ENCODE measurements at places on chromosomes 7 and 10.

DNA sequence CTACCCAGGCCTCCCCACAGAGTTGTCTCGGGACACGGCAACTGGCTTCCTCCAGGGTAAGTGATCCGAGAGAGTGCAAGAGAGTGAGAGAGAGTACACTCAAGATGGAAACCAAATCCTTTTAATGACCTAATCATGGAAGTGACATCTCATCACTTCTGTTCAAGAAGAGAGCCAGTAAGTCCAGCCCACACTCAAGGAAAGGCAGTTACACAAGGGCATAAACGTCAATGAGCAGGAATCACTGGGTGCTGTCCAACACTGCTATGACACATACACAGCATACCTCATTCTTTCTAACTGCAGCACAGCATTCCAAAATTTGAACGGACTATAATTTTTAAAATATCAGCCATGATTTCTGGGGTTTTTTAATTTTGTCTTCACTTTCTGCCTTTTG lies 29.3 kb upstream of the OSBPL3 start:
- no peak for DNase-seq

DNA sequence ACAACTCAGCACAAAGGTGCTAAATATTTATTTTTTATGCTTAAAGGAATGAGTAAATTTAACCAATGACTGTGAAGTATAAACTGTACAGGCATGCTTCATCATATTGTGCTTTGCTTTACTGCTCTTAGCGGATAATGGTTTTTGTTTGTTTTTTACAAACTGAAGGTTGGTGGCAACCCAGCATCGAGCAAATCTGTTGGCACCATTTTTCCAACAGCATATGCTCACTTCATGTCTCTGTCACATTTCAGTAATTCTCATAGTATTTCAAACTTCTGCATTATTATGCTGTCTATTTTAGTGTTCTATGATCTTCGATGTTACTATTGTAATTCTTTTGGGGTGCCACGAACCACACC lies 22.8 kb downstream of the BRAF start:
- DNase-seq = no peak

DNA sequence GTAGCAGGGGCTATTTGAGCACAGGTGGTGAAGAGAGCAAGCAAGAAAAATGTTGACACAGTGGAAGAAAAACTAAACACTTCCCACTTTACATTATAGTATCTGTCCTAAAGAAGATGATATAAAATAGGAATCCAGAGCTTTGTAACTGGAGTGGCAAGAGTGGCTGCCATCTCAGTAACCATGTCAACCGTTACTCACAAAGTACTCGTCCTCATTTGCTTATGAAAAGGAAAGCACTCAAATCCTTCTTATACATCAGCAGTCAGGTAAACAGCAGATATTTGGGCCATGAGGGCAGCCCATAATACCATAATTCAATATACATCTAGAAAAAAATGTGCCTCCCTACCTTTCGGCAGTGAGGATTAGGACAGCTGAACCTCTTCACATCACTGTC lies 70.1 kb downstream of the RNF216 start:
- no peak for DNase-seq

DNA sequence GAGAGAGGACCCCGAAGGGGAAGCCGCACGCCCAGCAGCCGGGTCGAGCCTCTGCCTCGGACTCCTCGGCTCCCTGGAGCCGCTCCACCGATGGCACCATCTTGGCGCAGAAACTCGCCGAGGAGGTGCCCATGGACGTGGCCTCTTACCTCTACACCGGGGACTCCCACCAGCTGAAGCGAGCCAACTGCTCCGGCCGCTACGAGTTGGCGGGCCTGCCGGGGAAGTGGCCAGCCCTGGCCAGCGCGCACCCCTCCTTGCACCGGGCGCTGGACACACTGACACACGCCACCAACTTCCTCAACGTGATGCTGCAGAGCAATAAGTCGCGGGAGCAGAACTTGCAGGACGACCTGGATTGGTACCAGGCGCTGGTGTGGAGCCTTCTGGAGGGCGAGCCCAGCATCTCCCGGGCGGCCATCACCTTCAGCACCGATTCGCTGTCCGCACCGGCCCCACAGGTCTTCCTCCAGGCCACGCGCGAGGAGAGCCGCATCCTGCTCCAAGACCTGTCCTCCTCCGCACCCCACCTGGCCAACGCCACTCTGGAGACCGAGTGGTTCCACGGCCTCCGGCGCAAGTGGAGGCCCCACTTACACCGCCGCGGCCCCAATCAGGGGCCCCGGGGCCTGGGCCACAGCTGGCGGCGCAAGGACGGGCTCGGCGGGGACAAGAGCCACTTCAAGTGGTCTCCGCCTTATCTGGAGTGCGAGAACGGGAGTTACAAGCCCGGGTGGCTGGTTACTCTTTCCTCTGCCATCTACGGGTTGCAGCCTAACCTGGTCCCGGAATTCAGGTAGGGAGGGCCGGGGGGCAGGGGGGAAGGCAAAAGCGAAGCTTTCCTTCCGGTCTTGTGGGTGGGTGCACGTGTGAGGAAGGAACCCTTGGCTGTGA lies 973 bp downstream of the GPR158 start:
- DNase-seq = no peak

DNA sequence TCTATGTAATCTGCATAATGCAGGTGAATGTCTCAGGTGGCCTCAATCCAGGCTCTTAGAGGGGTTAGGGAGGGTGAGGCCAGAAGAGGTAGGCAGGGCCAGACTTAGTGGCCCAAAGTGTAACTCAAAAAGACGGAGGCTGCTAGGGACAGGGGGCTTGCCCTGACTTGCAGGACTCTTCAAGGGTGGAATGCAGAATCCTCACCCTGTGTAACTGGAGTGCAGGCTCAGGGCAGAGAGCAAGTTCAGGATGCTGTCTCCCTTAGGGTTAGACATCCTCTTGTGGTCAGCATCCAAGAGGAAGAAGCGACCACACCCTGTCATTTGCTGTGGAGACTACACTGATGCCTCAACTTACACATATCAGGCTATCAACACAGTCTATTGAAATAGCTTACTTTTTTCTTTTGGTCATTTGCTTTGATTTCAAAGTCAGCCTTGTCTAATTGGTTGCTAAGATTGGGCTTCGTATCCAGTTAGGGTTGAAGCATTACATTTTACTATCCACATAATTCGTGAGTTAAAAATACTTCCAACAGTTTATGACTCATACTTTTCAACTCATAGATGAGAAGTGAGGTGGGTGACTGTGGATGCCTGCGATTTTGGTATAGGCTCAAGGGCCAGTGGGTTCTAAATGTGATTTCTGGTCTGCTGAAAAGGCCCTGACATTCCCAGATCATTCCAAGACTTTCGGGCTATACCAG lies 563.6 kb downstream of the SUGCT start:
- no peak for DNase-seq

DNA sequence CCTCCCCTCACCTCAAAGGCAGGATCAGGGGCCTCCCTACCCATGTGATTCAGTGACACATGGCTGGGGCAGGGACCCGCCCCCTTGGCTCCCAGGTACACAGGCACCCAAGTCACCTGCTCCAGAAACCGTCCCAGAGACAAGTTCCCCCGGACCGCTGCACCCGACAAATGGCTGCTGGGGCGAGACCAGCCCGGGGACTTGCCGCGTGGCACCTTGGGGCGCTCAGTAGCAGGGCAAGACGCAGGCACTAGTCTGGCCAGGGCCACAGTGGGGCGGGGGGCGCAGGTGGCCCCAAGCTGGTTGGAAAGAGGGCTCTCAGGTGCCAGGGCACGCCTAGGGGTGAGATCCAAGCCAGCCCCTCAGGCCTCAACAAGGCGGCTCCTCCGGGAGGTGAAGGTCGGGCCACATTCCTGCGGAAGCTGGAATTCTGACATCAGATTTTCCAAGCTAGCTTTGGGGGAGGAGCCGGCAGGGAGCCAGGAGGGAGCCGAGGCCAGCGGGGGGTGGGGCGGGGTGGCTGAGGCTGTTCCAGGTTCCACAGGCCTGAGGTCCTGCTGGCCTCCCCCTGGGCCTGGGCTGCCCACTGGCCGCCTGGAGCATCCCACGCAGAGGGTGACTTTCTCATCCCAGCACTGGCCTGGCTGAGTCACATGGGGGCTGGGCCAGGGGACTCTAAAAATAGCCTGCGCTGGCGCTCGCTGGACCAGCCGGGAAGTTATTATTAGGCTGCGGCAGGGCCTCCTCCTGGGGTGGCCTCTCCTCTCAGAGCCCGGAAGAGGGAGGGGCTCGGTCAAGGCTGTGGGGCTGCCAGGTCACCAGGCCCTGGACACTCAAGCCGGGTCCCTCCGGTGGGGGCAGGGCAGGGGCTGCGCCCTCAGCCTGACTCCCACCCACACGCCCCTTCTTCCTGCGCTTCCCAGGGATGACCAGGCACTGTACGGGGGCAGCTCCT lies 20.5 kb upstream of the INPP5A start:
- DNase-seq = no peak

- peak; percentile 29 for DNase-seq
These were observed 18.8 kb downstream of the CDC123 start for GRCh38 chr10:12214763-12215218.

GRCh38 chr7:125136755-125137532 lies 207.3 kb upstream of the POT1 start:
- no peak for DNase-seq

DNA sequence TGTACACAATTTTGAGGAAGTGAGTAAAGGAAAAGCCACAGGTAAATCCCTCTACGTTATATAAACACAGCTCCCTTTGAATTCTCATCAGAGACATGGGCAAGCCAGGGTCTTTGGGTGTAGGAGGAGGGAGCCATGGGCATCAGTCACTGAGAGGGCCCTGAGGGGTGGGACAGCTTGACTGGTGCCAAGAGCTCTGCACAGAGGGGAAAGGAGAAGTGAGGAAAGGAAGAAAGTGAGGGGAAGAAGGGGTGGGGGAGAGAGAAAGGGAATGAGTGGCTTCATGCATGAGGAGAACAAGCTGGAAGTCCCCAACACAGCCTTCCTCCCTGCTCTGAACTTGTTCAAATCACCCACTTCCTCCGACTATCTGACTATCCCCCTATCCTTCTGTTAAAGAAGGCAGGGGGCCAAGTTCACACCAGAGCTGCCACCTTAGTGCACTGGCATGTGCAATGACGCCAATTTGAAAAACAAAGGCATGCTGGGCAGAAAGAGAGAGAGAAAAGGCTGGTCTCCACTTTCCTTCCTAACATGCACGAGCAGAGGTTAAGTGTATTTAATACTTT lies 16.4 kb upstream of the RNF148 start:
- DNase-seq = no peak

DNA sequence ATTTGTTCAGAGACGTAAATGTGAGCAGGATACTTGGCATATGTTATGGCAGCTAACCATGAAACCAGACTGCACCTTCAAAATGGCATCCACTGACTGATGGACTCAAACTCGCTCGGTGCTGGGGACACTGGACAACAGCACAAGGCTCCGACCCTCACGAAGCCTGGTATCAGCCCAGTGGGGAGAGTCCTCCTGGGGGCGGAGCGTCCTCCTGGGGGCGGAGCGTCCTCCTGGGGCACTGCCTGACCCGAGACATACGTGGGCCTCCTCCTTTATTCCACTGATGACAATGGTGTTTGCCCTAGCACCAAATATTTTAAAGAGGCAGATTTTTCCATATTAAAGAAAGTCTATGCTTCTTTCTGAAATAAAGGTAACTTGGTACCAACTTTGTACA lies 39.5 kb downstream of the ESYT2 start:
- no peak for DNase-seq

DNA sequence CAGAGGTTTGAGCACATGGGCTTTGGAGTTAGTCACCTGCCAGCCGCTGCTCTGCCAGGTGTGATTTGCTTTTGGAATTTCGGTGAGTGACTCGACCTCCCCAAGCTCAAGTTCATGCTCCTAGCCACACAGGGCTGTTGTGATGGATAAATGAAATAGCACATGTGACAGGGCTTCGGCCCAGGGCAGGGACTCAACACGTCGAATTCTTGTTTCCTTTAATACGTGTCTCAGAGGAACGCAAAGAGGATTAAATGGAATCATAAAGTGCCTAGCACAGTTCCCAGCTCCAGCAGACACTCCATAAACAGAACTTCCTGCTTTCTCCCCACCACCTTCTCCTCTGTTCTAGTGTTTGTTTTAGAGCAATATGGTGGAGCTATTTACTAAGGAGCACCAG lies 88.3 kb upstream of the CHST15 start:
- DNase-seq = no peak

DNA sequence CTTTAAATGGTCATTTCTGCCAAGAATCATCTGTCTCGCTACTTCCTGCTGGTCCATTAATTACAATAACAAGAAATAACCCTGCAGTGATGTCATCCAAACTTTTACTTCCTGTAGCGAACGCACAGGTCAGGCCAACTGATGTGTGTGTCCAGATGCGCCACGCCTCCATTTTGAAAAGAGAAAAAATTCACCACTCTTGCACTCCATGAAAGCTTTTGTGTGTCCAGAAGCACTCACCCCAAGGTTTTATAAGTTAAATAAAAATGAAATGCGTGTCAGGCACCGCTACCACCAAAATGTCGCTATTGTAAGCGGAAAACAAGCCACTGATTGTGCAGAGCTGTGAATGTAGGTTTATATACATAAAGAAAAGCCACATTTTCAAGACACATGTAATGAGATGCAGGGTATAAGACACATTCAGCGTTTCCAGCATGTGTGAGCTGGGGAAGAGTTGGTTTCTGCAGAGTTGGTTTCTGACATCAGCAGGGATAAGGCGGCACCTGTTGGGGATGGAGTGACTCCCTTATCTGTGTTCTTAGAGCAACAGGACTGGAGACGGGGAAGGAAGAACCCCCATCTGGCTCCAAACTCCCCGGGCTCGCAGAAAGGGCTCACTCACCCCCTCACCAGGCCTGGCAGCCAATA lies 83.3 kb downstream of the CTBP2 start:
- DNase-seq = no peak

GRCh38 chr7:75971309-75971960 lies 23.0 kb downstream of the TMEM120A start:
- DNase-seq = no peak

GRCh38 chr7:105187302-105188169 lies 173.5 kb downstream of the KMT2E start:
- DNase-seq = no peak

GRCh38 chr7:73999664-74000435 lies 28.1 kb upstream of the ELN start:
- no peak for DNase-seq

DNA sequence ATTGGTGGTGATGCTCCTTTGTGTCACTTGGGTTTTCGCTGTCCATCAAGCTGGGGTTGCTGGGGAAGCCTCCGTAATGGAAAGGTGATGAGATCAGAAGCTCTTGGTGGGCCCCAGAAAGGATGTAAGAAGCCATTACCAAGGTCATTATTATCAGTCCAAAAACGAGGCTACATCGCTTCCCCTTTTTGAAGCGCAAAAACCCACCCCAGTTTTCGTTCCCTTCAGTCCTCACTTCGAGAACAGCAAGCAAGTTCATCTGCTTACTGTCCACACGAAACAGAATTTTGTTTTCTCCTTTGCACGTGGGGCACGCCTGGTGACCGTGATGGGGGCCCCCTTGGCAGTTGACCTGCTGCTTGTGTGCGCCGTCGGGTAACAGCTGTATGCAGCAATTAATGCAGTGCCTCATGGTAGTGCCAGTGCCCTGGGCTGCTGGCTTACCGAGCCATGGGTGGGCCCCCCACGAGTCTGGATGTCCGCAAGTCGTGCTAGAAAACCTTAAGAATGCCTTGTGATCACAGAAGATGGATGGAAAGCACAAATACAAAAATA lies 47.5 kb downstream of the CHST15 start:
- no peak for DNase-seq

- no peak for DNase-seq
These were observed 93.9 kb upstream of the MINDY3 start for GRCh38 chr10:15954188-15954587.

- no peak for DNase-seq
These were observed 222.3 kb upstream of the IGFBP3 start for GRCh38 chr7:46143421-46143820.

Data from activated T-cell treated with anti-CD3 and anti-CD28 coated beads for 1 hour (primary cell).